ENCODE measurements at places on chromosomes 5 and 9.

DNA sequence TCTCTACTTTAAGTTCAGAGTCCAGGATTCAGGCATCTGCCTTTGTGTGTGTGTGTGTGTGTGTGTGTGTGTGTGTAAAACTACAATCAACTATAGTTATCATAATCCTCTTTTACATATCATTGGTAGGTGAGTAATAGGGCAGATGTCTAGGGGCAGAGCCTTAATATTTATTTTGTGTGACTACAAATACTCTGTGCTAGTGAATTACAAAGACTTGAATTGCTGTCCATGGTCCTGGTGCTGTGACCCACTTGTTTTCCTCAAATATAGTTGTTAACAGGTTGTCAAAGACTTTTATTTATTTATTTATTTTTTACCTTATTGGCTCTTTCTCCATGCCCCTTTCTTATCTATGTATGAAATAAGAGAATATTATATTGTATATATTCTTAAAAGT, 196.8 kb downstream of the ANXA1 start:
- no peak for DNase-seq

- no peak for DNase-seq
Observed at GRCh38 chr9:73824671-73825070, 672.5 kb upstream of the RORB start.

DNA sequence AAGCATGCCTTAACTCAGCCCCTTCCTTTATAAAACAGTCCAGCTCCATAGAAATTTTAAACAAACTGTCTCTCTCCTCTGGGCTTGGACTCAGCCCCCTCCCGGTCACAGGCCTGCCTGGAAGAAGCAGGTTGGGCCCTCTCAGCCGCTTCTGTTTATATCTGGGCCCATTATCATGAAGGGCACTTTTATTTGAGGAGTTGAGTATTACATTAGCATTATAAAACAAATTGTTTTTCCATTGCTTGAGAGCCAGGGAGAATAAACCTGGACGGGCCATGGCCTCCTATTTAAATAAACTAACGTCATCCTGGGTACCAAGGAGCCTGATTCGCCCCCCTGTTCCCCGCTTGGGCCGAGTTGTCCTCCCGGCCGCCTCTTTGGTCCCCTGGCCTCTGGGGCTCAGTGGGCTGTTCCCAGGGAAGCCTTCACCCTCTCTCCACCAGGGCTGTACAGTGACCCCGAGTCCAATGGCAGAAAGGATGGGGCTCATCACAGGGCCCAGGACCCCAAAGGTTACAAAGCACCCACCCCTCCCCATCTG, 13.2 kb downstream of the IRX2 start:
- DNase-seq: no peak

DNA sequence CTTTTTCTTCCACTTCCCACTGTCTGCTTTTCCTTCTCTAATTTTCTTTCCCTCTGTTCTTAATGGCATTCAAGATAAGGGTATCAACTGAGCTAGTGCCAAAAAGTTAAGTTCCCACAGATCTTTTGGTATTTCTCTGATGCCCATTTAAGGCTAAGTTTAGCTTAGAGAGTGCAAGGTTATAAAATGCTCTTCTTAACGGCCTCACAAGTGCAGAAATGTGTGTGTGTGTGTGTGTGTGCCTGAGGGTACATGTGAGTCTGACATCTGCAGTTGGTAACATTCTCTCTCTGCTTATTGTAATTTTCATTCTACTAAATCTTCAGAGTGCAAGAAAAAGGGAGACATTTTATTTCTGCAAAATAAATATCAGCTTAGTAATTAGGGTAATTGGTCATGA, 24.2 kb downstream of the FBN2 start:
- no peak for DNase-seq

GRCh38 chr5:151002250-151002649, 18.1 kb upstream of the GPX3 start:
- peak; percentile 58 for DNase-seq

DNA sequence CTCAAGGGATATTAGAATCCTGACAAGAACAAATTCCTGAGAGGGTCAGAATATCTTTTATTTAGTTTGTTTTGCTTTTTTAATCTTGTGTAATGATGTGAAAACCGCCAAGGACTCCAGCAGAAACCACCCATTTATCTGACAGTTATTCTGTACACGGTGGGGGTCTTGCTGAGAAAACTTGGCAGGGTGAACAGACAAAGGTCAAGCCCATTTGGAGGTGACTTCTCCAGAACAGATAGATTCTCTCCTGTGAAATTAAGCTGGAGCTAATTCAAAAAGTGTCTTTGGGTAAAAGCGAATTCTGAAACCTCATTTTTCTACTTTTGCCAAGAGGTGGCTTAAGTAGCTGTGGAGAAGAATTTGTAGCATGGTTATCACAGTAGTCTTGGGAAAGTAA, 484.4 kb downstream of the SPOCK1 start:
- no peak for DNase-seq

- no peak for DNase-seq
Observed at GRCh38 chr5:73378070-73378469, 70.5 kb downstream of the FOXD1 start.

GRCh38 chr5:150510460-150511263, 2.7 kb downstream of the NDST1 start:
- DNase-seq: no peak

GRCh38 chr5:34916518-34916917, 1.0 kb downstream of the BRIX1 start:
- no peak for DNase-seq

DNA sequence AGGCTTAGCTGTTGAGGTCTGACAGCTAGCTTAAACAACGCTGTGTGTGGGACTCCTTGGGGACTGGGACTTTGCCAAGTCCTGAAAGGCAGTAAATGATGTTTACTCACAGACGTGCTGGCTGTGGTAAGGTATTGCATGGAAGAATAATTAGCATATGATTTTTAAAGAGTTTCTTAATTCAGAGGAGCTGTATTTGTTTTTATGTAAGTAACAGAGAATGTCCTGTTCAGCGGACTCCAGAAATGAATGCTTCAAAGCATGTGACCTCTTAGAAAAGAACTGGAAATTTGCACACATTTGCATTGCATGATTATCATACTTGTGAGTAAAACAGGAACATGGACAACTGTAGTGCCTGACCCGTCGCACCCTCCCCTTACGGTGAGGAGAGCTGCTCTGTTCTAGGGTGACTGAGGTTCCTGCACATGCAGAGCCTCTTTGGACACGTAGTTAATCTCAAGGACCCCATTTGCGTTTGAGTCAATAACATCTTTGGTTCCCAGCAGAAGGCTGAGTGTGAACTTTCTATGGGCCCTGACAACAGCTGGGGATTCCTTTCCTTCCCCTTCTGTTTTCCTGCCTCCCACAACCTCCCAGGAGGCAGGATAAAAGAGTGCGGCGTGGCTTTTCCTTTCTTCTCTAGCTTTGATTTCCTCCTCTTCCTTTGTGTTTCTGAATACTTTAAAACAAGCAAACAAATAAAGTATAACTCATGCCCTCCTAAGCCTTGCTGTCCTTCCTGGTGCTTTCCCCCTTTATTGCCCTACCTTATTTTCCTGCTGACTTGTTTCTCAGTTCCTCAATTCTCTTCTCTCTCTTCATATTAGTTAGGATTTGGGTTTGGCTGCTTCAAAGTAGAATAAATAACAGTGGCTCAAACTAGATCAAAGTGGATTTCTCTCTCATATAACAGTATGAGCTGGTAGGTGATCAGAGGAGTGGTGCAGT, 157.2 kb upstream of the CD180 start:
- no peak for DNase-seq

- DNase-seq: no peak
Observed at GRCh38 chr9:27005491-27005890, at the start of gene LRRC19. Gene LRRC19, minus strand, starts transcription at chr9:27005672. Its CDS starts 5,978 bp downstream, at chr9:26999694.

DNA sequence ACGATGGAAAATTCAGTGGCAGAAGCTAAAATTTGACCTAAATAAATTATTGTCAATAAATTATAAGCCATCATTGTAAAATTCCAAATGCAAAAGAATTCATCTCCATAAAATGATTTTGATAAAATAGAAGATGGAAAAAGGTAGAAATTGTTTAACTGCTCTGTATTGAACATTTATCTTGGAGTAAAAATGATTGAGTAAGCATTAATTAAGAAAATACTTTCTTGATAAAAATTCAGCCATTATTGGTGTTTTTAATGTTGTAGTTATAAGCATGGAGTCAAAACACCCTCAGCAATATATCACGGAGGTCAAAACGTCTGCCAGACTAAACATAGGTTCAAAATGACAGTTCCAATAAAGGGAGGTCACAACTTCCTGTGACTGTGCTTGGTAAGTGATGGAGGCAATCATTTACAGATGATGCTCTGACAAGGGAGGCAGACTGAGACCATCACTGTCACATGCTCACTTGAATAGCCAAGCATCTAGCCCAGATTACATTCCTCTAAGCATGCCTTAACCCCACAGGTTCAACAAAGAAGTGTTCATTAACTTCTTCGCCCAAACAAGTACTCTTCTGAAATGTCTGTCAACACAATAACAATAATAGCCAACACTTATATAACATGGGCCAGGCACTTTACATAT, 69.5 kb downstream of the SH3TC2 start:
- DNase-seq: no peak

- peak; percentile 8 for DNase-seq
Observed at GRCh38 chr9:80175286-80176150, 603.8 kb downstream of the TLE4 start.

- no peak for DNase-seq
Observed at GRCh38 chr9:111945216-111945615, 48.6 kb downstream of the UGCG start.

- DNase-seq: no peak
Observed at GRCh38 chr5:4905674-4906520, 234.2 kb upstream of the ADAMTS16 start.

DNA sequence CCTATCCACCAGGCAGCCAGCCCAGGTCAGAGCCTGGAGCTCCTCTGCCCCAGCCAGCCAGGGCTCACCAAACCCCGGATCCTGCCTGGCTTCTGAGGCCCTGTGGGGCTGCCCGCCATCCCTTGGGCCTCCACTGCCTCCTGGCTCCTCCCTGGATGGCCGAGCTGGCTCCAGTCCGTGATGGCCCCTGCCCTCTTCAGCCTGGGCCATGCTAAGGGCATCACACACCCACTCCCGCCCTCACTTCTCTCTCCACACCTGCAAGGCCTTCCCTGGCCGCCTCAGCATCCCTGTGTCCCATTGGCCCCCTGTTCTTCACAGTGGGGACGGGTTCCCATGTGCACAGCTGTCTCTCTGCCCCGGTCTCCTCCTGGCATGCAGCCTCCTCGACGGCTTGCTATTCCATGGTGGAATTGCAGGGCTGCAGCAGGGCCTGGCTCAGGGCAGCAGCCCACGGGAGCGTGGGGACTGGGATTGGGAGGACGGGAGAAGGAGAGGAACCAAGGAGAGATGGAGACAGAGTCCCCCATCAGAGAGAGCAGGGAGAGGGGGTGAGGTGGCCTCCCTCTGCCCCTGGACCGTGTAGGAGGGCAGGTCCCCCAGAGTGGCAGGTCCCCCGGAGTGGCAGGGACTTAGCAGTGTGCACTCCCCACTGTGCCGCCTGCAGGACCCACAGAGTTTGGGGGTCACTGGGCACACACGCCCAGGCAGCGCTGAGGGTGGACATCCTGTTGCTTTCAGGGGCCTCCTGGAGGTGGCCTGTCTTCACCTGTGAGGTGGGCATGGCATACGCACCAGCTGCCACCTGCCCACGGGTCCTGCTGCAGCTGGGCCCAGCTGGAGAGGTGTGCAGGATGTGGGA, 16.7 kb upstream of the RNU6ATAC start:
- no peak for DNase-seq
